Trophoblast cell (in vitro differentiated cells and primary cell): ENCODE measurements at places on chromosomes 5 and 9.

DNA sequence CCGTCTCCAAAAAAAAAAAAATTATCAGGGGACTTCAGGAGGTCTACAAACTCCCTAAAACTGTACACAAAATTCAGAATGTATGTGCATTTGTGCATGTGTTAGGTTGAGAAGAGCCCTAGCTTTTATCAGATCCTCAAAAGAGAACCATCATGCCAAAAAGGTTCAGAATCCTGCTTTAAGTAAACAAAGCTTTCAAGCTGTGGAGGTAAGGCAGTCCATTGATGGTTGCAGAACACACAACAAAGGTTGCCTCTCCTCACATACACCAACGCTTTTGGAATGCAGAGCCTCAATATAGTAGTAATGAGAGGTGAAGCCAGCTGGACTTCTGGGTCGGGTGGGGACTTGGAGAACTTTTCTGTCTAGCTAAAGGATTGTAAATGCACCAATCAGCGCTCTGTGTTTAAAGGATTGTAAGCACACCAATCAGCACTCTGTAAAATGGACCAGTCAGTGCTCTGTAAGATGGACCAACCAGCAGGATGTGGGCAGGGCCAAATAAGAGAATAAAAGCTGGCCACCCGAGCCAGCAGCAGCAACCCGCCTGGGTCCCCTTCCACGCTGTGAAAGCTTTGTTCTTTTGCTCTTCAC, 57.9 kb upstream of the RNF38 start:
- no peak for DNase-seq

- peak; percentile 63 for DNase-seq
Observed at GRCh38 chr5:173327084-173327947, 898 bp downstream of the STC2 start.

DNA sequence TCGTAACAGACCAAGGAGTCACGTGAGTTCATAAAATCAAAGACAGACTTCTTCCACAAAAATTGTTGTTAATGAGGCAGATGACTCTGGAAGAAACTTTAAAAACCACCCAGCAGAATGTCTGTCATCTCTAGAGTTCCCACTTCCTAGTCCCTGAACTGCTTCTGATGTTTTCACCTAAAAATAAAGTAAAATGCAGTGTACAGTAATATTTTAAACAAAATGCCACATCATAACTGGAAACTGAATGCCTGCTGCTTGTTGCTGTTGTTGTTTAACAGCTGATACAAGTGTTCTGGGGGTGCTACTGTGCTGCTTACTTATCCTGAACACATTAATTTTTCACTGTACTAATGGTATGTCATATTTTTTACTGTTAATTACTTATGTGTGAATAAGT, 577.2 kb downstream of the MTRR start:
- DNase-seq = no peak

- no peak for DNase-seq
Observed at GRCh38 chr5:38468978-38469706, 87.3 kb downstream of the LIFR start.

DNA sequence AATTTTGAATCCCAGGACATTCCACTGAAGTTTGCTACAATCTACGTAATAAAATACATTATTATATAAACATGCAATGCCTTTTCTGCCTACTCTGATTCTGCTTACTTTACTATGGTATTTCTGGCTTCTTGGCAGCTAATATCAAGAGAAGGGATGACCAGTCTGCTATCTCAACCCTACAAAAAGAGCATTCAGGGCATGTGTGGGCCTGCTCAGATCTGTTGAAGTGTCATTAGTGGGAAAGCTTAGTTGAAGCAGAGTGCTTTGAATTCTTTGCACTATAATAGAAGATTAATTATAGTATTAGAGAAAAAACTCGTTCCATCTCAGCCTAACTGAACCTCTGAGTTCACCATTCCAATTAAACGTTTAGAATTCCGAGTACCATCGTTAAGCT, 339.5 kb upstream of the ISL1 start:
- no peak for DNase-seq

GRCh38 chr5:111379391-111379816, 132.9 kb downstream of the STARD4 start:
- DNase-seq = no peak

DNA sequence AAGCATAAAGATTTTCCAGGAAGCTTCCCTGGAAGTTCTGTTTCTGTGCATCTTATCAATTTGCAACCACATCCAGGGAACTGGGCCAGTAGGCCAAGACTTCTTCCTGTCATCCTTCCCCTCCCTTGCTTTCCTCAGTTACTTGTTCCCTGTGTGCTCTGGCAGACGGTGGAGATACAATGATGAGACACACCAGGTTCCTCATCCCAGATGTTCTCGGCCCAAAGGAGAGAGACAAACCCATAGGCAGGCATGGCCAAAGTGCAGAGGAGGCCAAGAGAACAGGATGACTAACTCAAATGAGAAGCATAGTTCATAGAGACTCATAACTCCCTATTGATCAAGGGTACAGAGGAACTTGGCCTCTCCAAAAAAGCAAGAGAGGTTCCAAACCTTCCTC, 652.6 kb downstream of the CCDC171 start:
- no peak for DNase-seq

DNA sequence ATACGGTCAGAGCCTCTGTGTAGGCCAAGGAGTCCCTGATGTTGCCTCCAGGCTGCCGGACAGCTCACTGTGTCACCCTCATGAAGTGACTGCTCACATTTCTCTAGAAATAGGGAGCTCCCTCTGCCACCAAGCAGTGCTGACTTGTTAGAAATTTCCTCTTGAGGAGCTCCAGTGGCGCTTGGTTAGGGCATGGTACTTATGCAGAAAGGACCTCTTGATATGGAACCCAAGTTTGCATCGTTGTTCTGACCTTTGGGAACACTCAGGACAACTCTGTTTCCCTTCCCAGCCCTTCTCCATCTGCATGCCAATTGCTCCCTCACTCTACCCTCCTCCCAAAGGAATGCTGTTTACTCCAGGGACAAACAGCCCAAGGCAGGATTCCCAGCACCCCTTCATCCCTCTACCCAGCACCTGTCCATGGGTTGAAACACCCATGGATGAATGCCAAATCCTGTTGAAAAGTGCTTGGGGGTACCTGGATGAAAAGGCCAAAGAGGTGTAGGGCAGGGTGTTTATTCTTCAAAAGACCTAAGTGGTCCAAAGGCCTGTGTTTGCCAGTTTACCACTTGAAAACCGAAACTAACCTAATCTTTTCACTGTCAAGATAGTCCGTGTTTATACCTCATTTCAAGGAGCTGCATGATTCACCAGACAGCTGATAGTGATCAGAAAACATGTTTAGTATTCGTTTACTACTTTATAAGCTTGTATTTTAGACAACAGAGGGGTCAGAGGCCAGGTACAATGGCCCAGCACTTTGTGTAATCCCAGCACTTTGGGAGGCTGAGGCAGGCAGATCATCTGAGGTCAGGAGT, 51.1 kb downstream of the KLF4 start:
- DNase-seq = peak; percentile 89

DNA sequence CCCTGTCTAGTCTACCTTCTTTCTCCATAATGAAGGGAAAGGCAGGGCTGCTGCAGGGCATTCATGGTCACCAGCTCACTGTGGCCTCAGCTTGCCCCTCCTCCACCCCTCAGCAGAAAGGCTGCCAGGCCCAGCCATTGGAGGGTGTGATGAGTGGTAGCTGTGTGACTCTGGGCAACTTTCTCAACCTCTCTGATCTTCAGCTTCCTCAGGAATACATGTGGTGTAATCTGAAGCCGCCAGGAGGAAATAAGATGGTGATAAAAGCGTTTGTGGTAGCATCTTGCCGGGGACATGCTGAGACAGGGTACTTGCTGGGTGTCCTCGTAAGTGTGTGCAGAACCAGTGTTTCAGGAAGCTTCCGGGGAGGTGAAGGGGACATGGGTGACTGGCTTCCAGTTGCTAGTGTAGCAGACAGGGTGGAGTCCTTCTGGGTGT, 9.8 kb downstream of the CXCL14 start:
- no peak for DNase-seq

- peak; percentile 54 for DNase-seq
Observed at GRCh38 chr5:148976569-148977381, 86.1 kb downstream of the SH3TC2 start.

DNA sequence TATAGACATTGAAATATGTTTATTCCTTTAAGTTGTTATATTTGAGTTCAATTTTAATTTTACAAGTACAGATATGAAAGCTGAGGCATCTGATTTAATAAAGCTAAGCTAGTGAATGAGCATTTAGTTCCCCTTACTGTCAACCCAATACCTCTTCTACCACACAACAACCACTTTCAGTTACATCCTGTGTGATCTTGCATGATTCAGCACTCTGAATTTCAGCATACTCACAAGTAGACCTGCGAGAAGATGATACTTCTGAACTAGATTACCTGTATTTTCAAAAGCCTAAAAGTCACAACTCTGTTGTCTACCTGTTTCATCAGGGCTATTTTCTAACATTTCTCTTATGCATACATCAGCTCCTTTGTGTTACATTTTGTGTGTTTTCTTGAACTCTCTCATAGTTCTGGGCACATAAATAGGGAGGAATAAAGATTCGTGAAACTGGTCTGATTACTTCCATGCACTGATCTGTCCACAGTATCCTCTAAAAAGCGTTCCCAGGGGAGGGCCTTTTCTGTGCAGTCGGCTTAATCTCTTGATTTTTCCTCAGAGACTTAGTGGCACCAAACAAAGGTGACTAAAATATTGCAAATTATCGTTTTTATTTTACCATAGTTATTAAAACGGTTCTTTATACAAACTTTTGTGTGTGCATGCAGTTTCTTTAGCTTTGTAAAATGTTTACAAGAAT, 2025.5 kb upstream of the NUDT12 start:
- DNase-seq = no peak

DNA sequence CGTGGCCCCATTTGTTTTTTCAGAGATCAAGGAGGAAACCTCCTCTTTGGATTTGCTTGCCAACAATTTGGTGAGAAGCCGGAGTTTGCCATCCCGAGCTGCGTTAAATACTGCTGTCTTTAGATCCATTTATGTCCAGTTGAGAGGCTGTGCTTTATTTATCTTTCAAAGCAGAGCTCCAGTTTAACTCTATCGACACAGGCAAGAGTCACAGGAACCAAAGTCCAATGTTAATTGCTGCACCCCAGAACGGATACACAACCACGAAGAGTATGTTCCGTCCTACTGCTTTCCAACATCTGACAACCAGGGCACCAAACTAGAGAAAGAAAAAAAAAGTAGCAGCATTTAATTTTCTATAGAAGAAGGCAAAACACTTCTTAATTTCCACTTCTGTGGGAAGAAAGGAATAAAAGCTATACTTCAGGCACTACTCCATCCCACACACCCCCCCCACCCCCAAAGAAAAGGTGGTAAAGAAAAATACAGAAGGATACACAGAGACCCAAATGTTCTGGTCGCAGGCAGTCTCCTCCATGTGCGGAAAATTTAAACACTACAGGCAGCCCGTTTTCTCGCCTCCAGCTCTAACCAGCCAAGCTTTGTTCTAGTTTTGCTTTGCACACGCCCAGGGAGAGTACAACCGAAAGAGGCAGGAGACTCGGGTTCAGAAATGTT, 1.1 kb downstream of the FEM1C start:
- DNase-seq = peak; percentile 66

- DNase-seq = no peak
Observed at GRCh38 chr5:153700940-153701339, 210.5 kb downstream of the GRIA1 start.

DNA sequence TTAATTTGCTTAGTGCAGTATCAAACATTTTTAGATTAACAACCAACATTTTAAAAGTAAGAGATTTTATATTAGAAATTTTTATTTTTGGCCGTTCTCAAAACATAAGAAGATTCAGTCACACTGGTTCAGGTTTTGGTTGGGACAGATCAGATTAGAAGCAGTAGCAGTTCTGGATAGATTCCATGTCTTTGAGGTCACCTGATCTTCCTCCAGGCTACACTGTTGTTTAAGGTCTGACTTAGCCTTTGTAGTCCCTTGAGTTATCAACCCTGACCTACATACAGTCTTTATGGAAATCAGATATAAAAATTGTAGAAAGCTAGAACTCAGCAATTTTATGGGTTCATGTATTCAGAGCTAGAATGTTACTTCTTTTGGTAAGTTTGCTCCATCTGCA, 910.0 kb upstream of the WWC1 start:
- no peak for DNase-seq

DNA sequence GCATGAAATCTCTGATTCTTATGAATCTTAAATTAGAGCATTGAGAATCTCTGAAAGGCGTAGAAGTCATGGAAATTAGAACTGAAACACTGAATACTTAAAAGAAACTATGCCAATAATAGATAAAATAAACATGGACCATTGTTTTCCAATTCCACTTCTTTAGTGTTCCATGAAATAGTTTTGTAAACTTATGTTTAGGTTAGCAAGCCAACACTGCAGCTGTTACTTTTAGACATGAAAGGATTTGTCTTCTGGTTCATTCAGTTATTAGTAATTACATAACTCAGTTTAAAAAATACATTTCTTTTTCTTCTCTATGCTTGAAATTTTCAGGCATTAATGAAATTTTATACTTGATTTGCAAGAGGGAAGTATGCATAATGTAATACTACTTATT, 733.4 kb upstream of the NUDT12 start:
- DNase-seq = no peak
